Activated naive CD8-positive, alpha-beta T cell treated with anti-CD3 and anti-CD28 coated beads, Interleukin-2, amount 10 ng/mL, durations not matched to agents 7 days and 5 days (primary cell): ENCODE measurements at places on chromosomes 7 and 10. TPM values are rescaled to one million over a fixed set of nuclear protein-coding genes. Genes with fewer than 3 reads are reported as not detected.

SFTPA1 gene
- total RNA-seq = not detected

PKD2L1 gene
- total RNA-seq = not detected

ZPBP gene
- total RNA-seq = not detected

ZCCHC24 gene
- total RNA-seq = 3.2 TPM

INHBA gene
- total RNA-seq = not detected

ABI1 gene
- total RNA-seq = 54.6 TPM

FANK1 gene
- 0.96 TPM for total RNA-seq

ENTPD1 gene
- total RNA-seq = 11.6 TPM

DNA sequence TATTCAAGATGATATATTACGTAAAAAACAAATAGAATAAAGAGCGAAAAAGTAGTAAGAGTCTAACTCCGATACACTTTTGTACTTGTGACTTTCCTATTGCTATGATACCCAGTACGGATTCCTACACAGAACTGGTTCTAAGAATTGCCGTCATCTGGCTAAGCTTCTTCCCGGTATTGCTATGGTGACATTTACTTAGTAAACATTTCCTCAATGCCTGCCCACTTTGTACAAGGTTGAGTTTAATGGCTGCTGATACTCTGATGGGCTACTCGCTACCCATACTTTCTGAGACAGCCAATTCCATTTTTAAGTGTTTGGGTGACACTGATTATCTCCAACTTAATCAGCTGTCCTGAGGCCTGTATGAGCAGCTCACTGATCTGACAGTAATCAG lies 55.6 kb downstream of the OSBPL3 start:
- no peak for DNase-seq

DNA sequence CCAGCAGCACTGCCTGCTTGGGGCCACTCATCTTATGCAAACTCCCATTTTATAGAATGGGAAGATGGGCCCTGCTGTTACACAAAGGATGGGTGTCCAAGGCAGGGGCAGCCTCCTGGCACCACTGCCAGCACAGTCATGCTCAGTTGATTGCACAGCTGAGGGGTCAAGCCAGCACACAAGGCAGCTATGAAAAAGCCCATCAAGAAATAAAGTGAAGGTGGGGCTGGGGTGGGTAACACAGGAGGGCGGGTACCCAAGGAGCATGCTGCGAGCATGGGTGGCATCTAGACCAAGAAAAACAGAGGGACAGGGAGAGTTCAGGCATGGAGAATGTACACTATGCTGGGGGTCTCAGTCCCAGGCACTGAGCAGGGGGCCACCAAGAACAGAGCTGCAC lies 74.7 kb upstream of the UNC5B start:
- no peak for DNase-seq

- no peak for DNase-seq
These were observed 21.2 kb upstream of the ACSM6 start for GRCh38 chr10:95172851-95173250.

GRCh38 chr10:115895166-115895565 lies 377.8 kb downstream of the GFRA1 start:
- DNase-seq = no peak

- no peak for DNase-seq
These were observed 7.0 kb upstream of the PDCD4 start for GRCh38 chr10:110864662-110865140.

GRCh38 chr10:16470747-16471146 lies 33.9 kb downstream of the PTER start:
- DNase-seq = no peak

DNA sequence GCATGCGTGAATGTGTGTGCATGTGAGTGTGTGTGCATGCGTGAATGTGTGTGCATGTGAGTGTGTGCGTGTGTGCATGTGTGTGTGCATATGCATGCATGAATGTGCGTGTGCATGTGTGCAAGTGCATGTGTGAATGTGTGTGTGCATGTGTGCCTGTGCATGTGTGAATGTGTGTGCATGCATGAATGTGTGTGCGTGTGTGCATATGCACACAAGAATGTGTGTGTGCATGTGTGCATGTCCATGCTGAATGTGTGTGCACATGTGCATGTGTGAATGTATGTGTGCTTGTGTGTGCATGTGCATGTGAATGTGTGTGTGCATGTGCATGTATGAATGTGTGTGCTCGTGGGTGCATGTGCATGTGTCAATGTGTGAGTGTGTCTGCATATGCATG lies 42.1 kb upstream of the NUB1 start:
- no peak for DNase-seq

DNA sequence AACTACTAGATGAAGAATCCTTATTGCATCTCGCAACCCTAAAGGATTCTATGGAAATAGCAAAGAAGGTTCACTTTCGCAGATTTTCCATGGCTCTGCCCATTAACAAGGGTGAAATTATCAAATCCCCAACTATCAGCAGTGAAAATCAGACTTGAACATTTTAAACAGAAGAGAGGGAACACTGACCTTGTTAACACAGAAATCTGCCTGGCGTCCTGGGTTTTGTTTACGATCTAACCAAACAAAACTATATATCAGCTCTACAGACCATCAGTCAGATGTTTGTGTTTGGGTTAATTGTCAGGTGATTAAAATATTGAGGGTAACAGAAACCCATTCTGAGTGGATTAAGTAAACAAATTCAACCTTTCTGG lies 1.9 kb downstream of the CTTNBP2 start:
- DNase-seq = no peak

- DNase-seq = no peak
These were observed 6.6 kb upstream of the HNRNPF start for GRCh38 chr10:43415544-43415943.

GRCh38 chr7:143327903-143328302 lies 12.0 kb downstream of the CLCN1 start:
- no peak for DNase-seq

DNA sequence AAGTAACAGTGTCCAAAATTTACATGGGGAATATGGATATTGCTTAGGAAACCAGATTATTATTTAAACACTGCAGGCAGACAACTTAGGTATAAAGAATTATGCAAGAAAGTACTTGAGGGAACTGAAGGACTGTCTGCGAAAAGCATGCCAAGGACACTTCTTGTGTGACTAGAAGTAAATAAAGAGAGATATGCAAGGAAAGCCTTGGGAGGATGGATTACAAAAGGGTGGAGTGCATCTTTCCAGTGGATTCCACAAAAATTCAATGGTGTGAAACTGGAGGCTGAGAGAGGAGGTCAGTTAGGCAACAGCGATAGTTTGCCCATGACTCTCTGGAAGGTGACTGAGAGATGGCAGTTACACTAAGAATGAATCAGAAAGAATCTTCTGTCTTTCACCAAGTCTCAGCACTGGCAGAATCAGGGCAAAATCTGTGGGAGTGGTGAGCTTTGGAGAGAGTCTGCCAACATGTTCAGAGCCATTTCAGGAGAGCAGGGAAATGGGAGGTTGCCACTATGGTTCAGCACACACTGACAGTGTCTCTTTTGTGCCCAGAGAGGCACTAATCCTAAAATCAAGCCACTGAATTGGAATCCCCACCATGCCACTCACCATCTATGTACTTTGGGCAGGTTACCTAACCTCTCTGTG lies 331.6 kb downstream of the BMPER start:
- DNase-seq = no peak

DNA sequence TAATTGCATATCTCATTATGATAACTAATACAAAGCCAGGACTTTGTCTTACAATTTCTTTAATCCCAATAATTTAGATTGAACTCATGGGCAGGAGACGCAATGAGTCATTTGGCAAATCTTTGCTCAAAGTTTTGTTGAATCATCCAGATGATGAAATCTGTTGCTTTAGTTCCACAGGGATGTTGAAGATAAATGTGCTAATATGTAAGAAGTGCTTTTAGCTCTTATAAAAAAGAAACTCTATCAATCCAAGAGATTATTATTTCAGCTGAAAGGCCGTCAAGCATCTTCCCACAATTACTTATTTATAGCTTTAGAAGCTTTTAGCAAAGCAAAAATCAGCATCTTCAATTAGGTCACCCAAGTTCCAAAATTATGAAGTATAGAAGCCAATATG lies 36.8 kb upstream of the ANK3 start:
- DNase-seq = no peak

DNA sequence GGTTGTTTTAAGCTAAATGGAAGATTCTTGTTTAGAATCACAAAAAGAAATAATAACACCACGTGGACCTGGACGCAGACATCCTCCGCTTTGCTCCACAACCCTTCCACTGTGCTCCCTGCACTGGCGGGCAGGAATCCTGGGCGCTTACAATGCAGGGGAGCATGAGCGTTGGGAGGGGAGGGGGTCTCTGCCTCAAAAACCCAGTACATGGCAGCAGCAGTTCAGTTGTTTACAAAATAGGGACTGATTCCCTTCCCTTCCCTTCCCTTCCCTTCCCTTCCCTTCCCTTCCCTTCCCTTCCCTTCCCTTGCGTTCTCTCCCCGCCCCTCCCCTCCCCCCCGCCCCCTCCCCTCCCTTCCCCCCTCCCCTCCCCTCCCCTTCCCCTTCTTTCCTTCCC lies 169.6 kb upstream of the ITGB1 start:
- DNase-seq = no peak

DNA sequence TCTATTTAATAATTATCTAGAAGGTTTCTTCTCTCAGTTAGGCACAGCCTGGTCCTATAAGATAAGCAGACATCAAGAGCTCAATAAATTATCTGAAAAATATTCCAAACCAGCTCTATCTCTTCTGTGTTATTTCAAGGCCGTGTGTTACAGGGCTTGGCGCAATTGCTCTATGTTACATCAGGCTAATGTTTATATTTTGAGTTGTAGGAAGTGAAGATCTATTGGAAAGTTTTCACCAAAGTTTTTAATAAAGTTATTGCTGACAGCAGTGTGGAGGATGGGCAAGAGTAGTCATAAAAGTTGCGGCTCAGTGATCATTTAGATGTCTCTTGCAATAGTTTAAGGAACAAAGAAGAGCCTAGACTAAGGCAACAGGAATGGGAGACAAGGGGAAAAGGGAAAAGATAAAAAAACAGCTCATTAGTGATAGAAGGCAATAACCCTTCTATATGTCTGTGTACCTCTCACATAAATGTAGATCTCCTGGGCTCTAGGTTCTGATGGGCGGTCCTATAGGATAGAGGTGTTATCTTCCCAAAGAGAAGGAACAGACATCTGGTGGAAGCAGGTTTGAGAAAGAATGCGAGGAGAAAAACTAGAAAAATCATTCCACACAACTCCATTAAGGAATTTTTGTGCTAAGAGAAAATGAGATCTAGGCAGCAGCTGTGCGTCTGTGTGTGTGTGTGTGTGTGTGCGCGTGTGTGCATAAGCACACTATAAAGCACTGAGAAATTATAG lies 5.9 kb upstream of the ANKRD7 start:
- no peak for DNase-seq
